ENCODE measurements at places on chromosomes 1 and 21. TPM values are rescaled to one million over a fixed set of nuclear protein-coding genes. Genes with fewer than 3 reads are reported as not detected.

TCEANC2 gene
- total RNA-seq = 5.9 TPM

NHLH1 gene
- not detected for total RNA-seq

PLPPR4 gene
- 0.80 TPM for total RNA-seq

GRCh38 chr1:19229229-19229628, 19.2 kb upstream of the UBR4 start:
- DNase-seq = no peak
- no peak overlapping the region for H3K27ac ChIP-seq
- no peak overlapping the region for H3K4me3 ChIP-seq
- no peaks in the 10 kb centered on the region for H3K4me1 ChIP-seq

- H3K4me3 ChIP-seq = no peak overlapping the region
- H3K36me3 ChIP-seq = no peaks in the 10 kb centered on the region
- no peaks in the 10 kb centered on the region for H3K27me3 ChIP-seq
- no peak overlapping the region for H3K27ac ChIP-seq
- no peaks in the 10 kb centered on the region for H3K4me1 ChIP-seq
- DNase-seq = no peak
These were observed 29.1 kb upstream of the PARP1 start for GRCh38 chr1:226436855-226437491.

DNA sequence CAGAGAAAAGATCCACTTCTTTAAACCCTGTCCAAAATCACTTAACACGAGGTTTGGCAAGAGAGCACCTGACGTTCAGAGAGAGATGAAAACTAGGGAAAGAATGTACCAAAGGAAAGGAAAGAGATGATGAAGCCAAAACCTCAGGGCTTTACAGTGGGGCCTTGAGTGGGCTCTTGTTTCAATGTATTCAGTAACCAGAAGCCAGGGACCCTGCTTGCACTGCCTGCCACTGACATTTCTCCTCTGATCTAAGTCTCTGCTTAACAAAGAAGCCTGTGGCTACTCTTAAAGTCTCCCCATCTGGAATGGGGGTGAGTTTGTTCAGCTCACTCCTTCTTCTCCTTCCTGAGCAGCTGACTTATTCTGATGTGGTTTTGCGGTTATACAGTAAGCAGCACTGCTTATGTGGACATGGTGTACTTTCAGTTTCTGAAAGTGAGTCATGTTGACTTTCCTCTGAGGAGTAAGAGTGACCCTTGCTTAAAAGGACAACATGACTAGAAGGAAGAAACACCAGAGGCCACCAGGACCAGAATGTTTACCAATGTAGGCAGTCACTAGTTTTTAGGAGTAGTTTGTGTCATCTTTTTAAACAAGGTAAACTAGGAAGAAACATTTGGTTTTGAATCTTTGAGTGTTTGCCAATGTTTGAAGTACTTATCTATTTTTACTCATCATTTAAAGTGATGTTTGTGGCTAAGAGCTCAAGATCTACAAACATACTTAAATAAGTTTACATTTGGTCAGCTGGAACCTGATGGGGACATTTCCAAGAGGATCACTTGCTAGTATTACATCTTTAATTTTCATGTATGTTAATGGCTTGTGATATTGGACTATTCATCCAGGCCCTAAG, 87.4 kb downstream of the FASLG start:
- H3K36me3 ChIP-seq = no peaks in the 10 kb centered on the region
- H3K4me3 ChIP-seq = no peak overlapping the region
- no peak for DNase-seq
- H3K27ac ChIP-seq = peak overlapping the region; percentile 52

- DNase-seq = no peak
- H3K4me1 ChIP-seq = no peaks in the 10 kb centered on the region
- H3K27ac ChIP-seq = no peak overlapping the region
- no peaks in the 10 kb centered on the region for H3K27me3 ChIP-seq
These were observed 2204.3 kb downstream of the MRPL39 start for GRCh38 chr21:23402929-23403520.

GRCh38 chr1:226903819-226904716, 33.7 kb downstream of the PSEN2 start:
- no peak overlapping the region for H3K27ac ChIP-seq
- no peak for DNase-seq
- no peaks in the 10 kb centered on the region for H3K36me3 ChIP-seq
- no peak overlapping the region for H3K4me3 ChIP-seq

DNA sequence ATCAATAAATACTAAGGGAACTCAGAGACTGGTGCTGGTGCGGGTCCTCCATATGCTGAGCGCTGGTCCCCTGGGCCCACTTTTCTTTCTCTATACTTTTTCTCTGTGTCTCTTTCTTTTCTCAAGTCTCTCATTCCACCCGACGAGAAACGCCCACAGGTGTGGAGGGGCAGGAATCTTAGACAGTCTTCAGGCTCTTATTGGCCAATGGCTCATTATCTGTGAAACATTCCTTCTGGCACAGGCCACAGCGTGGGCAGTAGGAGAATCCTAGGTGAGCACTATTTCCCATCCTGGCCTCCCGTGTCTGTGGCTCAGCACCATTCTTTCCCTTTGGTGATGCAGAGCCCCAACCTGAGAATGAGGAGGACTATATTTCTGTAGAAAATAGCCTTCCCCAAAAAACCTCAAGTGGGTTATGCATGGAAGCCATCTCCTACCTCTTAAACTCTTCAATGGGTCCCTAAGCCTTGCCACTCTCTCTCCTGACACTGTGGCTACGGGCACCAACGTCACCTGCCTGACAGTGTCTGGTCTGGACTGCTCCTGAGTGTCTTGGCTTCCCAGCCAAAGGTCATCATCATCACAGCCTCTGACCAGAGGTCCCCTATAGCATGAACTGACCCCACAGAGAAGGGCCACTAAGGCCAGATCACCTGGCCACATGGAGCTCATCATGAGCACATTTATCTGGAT, 6.2 kb upstream of the SLAMF1 start:
- no peak overlapping the region for H3K4me3 ChIP-seq
- H3K4me1 ChIP-seq = no peaks in the 10 kb centered on the region
- no peaks in the 10 kb centered on the region for H3K36me3 ChIP-seq
- no peak overlapping the region for H3K27ac ChIP-seq

DNA sequence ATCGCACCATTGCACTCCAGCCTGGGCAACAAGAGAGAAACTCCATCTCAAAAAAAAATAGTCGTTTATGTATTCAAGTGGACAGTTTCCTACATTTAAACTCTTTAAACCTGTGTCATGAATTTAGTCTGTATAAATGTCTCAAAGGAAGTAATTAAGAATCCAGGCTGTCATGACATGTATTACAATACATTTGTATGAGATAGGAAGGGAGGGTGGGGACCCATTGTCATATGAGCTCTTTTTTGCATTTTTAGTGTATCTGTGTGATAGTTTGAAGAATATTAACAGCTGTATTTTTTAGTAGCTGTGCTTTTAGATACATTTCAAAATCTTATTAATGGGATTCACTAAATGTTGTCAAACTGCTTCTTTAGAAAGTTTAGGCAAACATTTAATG, 20.0 kb downstream of the DONSON start:
- DNase-seq = no peak
- H3K4me1 ChIP-seq = no peaks in the 10 kb centered on the region
- H3K36me3 ChIP-seq = peaks cover 14% of the 10 kb centered on the region
- no peaks in the 10 kb centered on the region for H3K27me3 ChIP-seq
- no peak overlapping the region for H3K27ac ChIP-seq

DNA sequence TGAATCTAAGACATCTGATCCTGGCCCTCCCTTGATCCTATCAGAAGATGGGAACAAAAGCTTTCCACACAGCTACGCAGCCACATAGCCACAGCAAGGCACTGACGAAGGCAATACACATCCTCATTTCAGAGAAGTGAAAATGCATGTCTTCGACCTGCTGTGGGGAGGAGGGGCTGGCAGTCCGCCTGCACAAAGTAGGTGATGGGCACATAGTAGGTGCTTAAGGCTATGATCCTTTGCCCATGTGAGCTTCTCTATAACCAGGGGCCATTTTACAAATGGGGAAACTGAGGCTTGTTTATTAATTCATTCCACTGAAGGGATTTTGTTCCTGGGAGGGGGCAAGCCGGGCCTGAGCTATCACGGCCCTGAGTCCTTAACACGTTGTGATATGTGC, 94.2 kb downstream of the PAX7 start:
- H3K27ac ChIP-seq = no peak overlapping the region
- H3K4me3 ChIP-seq = no peak overlapping the region
- H3K36me3 ChIP-seq = no peaks in the 10 kb centered on the region
- no peaks in the 10 kb centered on the region for H3K4me1 ChIP-seq

- H3K36me3 ChIP-seq = no peaks in the 10 kb centered on the region
- H3K4me1 ChIP-seq = no peaks in the 10 kb centered on the region
- no peak overlapping the region for H3K4me3 ChIP-seq
- H3K27me3 ChIP-seq = no peaks in the 10 kb centered on the region
- no peak for DNase-seq
- no peak overlapping the region for H3K27ac ChIP-seq
These were observed 228.5 kb downstream of the CACNA1E start for GRCh38 chr1:181711820-181712219.

- no peaks in the 10 kb centered on the region for H3K4me1 ChIP-seq
- no peak for DNase-seq
- H3K27ac ChIP-seq = no peak overlapping the region
- peaks cover 8% of the 10 kb centered on the region for H3K36me3 ChIP-seq
These were observed 91.4 kb downstream of the LYST start for GRCh38 chr1:235775246-235775860.

Data from breast epithelium (tissue), 4 donors.